Fibroblast of villous mesenchyme (primary cell): ENCODE measurements at places on chromosomes 2 and 18. TPM values are rescaled to one million over a fixed set of nuclear protein-coding genes. Genes with fewer than 3 reads are reported as not detected.
A peak's percentile ranks its signal among the peaks of the same experiment; 100 is the strongest.

The MYCN gene
- total RNA-seq = under 0.01 and 0.32 TPM in 2 replicates

GRCh38 chr2:144546933-144547332, 27.0 kb upstream of the ZEB2 start:
- no peak for DNase-seq

GRCh38 chr2:36967236-36967876, 1.0 kb upstream of the STRN start:
- no peak for DNase-seq

- DNase-seq = no peak
Measured at GRCh38 chr2:109254174-109254904, 125.3 kb downstream of the SH3RF3 start.

The CD8B2 gene
- not detected in 2 replicates for total RNA-seq

- DNase-seq = no peak
Measured at GRCh38 chr2:156339110-156339847, 6.8 kb upstream of the NR4A2 start.

- peak; percentile 89 for DNase-seq
Measured at GRCh38 chr2:12304564-12305171, 412.1 kb upstream of the TRIB2 start.

GRCh38 chr2:60504049-60504448, 49.4 kb downstream of the BCL11A start:
- no peak for DNase-seq
